Epithelial cell of prostate (primary cell): ENCODE measurements at places on chromosomes 5 and 9.

- no peak for DNase-seq
Observed at GRCh38 chr9:93309889-93310425, 126.0 kb downstream of the WNK2 start.

DNA sequence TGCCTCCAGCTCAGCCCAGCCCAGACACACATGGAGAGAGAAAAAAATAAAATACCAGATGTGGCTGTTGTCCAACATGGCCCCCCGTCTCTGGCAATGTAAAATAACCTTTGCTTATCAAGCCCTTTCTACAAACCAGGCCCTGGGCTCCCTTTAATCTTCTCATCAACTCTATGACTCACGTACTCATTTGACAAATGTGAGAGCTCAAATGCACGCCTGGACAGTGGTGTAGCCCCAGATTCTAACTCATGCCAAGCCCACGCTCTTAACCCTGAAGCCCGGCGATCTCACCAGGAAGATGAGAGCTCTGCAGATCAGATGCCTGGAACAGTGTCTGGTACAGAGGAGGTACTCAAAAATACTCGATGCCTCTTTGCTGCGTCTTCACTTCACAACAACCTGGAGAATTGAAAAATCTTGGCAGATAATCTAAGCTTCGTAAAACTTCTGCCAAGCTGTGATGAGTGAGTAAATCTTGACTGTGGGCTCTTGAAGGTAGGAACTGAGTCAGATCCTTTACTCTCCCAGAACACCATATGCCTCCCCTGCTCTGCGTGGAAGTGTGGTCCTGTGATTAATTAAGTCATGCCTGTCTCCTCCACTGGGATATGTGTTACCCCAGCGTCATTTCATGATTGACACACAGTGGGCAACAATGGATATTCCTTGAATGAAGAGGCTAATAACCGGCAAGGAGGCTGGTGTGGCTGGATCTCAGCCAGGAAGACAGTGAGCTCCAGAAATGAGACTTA is 102.0 kb upstream of the FSTL4 start:
- DNase-seq: no peak

GRCh38 chr5:9082996-9083395 is 462.9 kb downstream of the SEMA5A start:
- no peak for DNase-seq

DNA sequence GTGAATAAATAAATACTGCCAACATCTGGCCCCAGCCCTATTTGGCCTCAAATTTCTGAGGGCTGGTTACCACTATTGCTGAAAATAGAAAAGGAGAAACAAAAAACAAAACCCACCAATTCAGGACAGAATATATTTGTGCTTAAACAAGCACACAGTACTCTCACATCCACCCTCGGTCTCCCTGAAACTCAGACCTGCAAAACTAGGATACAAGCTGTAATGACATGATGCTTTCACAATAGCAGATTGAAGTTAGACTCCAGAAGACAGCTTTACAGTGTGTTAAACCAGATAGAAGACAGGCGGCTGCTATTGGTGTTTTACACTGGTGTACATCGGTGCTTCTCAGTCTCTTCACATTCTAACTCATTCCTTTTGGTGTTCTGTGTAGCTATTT is 214.9 kb upstream of the DMRT1 start:
- DNase-seq: no peak
